ENCODE measurements at places on chromosomes 3 and 15. TPM values are rescaled to one million over a fixed set of nuclear protein-coding genes. Genes with fewer than 3 reads are reported as not detected.

- no peak for DNase-seq
Measured at GRCh38 chr3:37214076-37214475, 39.7 kb upstream of the LRRFIP2 start.

GRCh38 chr3:186997473-186997939 is 67.2 kb downstream of the ST6GAL1 start:
- no peak for DNase-seq

GRCh38 chr3:40741729-40742128 is 217.0 kb downstream of the ZNF621 start:
- peak; percentile 6 for DNase-seq

- no peak for DNase-seq
Measured at GRCh38 chr15:55721554-55722185, 21.3 kb downstream of the PRTG start.

DNA sequence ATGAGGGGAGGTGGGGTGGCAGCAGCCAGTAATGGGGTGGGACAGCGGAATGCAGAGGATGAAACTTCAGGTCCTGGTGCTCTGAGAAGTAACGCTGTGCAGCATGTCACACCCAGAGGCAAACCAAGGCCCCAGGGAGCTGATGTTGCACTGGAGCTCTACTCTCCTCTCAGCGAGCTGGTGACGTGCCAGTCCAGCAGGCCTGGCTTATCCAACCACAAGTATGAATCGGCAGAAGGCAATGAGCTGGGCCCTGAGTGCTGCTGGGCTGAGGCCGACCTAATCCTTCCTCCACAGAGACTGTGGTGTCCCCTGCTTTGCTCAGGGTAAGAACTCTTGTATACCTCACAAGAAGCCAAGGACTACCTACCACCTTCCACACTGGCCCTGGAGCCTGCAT is 30.5 kb downstream of the CD86 start:
- no peak for DNase-seq

The SI gene
- polyA plus RNA-seq: not detected

The VILL gene
- 3.4 TPM for polyA plus RNA-seq

Data from foreskin keratinocyte (primary cell).